ENCODE measurements at places on chromosomes 5 and 9. TPM values are rescaled to one million over a fixed set of nuclear protein-coding genes. Genes with fewer than 3 reads are reported as not detected.

GRCh38 chr5:66967826-66968262, 228.8 kb downstream of the CD180 start:
- DNase-seq = no peak

DNA sequence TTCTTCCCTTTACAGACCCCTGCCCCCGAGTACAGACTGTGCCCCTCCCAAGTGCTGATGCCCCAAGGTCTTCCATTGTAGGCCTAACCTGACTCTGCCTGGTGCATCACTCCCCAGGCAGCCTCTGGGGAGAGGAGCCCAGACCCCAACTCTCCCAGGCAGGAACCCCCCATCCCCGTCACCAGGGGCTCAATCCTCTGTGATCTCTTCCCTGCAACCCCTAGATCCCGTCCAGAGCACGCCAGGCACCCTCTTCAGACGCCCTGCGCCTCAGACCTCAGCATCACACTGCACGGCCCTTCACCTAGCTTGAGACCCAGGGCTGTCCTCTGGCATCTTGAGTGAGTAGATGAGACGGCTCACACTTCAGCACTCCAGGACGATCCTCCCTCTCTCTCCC, 6.4 kb upstream of the EGR1 start:
- no peak for DNase-seq

GRCh38 chr5:34606101-34606500, 50.0 kb upstream of the RAI14 start:
- DNase-seq = no peak

DNA sequence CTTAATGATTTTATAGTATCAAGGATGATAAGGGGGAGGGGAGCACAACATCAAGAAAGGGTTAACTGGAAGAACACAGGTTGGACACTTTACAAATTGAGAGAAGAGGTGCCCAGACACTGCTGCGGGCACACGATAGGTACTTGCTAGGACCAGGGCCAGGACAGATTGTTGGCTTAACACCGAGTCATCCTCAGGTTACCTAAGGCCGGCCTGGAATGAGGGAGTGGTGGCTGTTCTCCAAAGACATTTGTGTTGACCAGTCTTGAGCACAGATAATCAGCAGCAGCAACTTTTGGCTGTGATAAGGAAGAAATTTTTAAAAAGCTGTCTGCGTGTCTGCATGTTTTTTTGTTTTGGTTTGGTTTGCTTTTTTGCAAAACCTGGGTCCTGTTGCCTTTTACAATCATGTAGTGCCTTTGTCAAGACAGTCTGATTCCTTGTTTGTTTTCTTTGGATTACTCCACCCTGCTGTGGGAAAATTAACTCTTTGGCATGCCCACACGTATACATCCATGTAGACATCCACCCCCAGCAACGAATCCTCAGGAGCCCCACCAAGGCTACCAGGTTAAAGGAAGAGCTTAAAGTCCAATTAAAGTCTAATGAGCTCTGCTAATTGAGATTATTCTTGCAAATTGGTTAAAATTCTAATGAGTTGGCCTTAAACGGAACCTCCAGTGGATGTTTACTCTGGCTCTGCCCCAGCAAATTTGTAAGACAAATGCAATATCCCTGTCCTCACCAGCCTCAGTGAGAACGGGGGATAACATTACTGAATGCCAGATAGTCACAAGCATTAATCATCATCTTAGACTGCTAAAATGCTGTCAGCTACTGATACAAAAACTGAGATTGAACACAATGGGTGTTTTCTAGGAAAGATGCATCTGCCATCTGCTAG, 382.3 kb downstream of the ACTL7B start:
- DNase-seq = no peak

GRCh38 chr5:42026446-42026845, 101.4 kb downstream of the FBXO4 start:
- no peak for DNase-seq

DNA sequence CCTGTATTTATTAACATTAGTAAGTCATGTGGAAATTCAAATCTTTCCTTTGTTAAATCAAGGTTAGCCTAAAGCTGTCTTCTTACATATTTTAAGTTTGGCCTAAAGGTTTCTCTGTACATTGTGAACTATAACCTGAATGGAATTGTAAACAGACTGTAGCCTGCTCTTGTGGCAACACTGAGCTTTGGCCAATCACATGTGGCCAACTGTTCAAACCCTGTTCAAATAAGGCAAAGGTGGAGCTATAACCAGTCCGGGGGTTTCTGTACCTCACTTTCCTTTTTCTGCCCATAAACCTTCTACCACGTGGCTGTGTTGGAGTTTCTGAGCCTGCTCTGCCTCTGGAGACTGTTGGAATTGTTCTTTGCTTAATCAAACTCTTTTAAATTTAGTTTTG, 3.3 kb upstream of the HAPLN1 start:
- DNase-seq = no peak

- no peak for DNase-seq
Observed at GRCh38 chr5:147796556-147797308, 14.2 kb upstream of the JAKMIP2 start.

- DNase-seq = no peak
Observed at GRCh38 chr5:160048131-160048530, 39.2 kb downstream of the TTC1 start.

PIP5K1B gene
- not detected for total RNA-seq

- DNase-seq = no peak
Observed at GRCh38 chr5:84569307-84569706, 184.6 kb upstream of the EDIL3 start.

AMBP gene
- not detected for total RNA-seq

MEIKIN gene
- 0.55 TPM for total RNA-seq

C1QTNF2 gene
- not detected for total RNA-seq

DNA sequence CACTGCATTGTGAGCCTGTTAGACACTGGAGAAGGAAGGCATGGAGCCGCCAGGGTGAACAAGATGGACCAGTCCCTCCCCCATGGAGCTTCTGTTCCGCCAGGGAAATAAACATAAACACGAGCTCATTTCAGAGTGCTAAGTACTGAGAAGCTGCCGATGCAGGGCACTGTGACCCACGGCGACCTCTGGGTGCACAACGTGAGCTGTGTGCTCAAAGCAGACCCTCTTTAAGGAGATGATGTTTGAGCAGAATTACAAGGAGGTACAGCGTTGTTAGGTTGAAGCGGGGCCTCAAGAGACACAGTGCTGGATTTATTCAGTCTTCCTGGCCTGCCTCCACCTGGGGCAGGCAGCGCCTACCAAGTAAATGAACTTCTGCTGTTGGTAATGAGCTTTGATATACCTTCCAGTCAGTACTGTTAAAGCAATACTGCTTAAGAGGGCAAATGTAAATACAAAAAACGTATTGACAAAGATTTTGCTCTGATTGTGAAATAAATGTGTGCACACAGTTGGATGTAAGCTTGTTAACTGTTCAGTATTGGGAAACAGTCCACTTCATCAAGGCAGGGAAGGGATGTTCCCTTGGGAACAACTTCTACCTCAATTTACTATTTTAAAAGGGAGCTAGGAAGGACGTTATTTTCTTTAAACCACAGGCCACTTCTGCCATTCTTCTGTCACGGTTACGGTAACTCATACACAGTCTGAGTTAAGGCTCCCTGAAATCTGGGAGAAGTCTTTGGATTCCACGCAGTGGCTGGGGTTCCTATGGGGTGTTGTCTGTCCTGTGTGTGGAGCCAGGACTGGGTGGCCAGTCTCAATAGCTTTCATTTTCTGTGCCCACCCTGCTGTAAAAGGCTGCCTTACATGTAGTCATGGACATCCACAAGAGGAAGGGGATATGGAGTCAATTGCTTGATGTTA, 48.9 kb upstream of the DMRT1 start:
- DNase-seq = no peak

GRCh38 chr9:128917151-128917849, 3.5 kb upstream of the PHYHD1 start:
- DNase-seq = no peak

PTGER4 gene
- 51.4 TPM for total RNA-seq

CNTNAP3 gene
- total RNA-seq = not detected

- DNase-seq = no peak
Observed at GRCh38 chr9:70030156-70030555, 13.5 kb upstream of the MAMDC2 start.

GRCh38 chr5:56078278-56079156, 83.8 kb upstream of the IL6ST start:
- no peak for DNase-seq

CMBL gene
- 2.4 TPM for total RNA-seq
